ENCODE measurements at places on chromosomes 6 and 20.

GRCh38 chr6:15341311-15342001 is 95.6 kb downstream of the JARID2 start:
- DNase-seq = no peak

DNA sequence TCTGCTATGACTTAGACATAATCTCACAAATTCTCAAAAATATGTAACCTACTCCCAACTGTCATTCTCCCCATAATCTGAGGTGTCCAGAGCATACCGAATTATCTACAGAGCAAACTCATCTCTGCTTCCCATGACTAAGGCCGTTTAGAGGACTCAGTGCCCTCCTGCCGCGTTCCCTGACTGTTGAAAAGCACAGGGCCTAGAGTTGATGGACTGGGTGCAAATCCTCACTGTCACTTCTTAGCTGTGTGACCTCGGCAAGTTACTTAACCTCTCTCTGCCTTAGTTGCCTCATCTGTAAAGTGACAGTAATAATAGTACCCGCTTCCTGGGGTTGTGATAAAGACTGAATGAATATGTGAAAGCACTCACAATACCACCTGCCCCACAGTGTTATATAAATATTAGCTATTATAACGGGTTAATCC is 4.7 kb upstream of the TUBB2A start:
- DNase-seq = no peak

- no peak for DNase-seq
Observed at GRCh38 chr20:3794701-3795420, 1.2 kb upstream of the CDC25B start.

DNA sequence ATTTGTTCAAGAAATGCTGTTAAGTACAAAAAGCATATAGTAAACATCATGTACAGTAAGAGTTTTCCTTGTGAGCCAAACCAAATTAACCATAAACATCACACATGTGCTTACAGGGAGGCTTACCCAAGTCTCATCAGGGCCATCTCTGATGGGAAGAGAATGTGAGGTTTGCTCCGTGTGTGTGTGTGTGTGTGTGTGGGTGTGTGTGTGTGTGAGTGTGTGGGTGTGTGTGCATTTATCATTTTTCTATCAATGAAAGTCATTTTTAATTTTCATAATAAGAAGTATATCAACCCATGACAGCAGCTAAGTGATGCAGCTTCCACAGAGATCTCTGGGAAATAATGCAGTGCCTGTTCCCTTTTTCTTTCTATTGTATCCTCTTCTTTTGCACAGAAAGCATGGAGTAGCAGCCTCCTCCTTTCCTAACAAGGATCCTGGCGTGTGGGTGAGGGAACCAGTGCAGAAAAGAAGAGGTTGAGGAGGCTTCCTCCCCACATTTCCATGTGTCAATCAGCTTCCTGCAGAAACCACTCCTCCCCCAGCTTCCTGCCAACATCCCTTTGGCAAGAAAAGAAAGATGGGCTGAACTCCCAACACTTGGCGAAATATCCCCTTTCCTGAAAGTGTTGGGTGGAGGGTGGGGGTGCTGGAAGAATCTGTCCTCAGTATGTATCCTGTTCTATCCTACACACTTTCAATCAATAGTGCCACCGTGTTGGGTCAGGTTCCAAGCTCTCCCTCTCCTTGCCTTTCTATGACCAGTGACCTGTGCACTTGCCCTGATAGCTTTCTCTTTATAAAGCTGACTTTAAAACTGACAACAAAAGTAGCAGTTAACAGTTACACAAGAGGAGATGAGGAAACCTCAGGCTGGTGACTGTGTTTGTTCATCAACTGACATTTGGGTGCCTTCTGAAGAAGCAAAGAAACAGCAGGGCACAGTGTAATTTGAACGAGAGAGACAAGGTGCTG is 251.8 kb upstream of the CITED2 start:
- no peak for DNase-seq

GRCh38 chr6:139291813-139292619 is at the start of gene TXLNB:
Gene TXLNB (minus strand): TSS chr6:139291998. CDS start chr6:139288899, 3,099 bp downstream.
- peak; percentile 48 for DNase-seq

DNA sequence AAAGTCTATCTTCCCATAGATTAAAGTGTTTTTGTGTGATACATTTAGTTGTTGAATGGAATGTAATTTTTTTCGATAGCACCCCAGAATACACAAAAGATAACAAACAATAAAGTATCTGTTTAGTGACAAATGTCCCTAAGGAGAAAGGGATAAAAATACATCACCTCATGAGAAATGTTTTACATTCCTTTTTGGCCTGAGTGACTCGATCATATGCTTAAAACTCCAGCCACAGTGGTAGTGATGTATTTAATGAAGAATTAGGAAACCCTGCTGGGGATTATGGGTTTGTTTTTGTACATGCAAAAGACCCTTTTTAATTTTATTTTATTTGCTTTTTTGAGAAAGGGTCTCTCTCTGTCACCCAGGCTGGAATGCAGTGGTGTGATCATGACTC is 4.3 kb upstream of the SGK1 start:
- no peak for DNase-seq

GRCh38 chr6:15957655-15958169 is 171.2 kb upstream of the MYLIP start:
- DNase-seq = no peak

DNA sequence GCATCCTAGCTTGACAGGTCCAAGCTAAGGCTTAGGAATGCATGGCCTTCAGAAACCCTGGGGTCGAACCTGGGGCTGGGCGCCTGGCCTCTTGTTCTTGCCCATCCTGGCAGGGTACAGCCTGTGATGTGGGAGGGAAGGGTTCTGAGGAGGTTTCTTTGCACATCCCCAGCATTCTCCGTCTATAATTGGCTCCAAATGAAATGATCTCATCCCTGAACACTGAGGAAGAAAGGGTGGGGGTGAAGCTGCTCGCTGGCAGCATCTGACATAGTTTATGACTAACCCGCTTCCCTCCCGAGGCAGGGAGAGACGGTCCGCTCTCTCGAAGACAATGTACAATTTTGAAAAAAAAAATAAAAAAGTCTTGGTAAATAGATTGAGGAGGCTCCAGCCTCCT is 67.1 kb upstream of the ZNFX1 start:
- peak; percentile 23 for DNase-seq

- no peak for DNase-seq
Observed at GRCh38 chr6:158042245-158042798, 60.7 kb downstream of the SYNJ2 start.

GRCh38 chr6:93021235-93021915 is 398.0 kb downstream of the EPHA7 start:
- no peak for DNase-seq

DNA sequence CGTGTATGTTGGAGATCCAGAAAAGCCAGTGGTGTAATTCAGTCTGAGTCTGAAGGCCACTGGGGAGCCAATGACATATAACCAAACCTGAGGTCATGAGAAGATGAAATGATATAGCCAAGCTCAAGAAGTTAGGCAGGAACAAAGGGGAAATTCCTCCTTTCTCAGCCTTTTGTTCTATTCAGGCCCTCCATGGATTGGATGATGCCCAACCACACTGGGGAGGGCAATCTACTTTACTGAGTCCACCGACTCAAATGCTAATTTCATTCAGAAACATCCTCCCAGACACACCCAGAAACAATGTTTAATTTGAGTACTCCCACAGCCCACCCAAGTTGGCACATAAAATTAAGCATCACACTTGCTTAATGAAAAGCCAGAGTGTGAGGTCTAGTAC is 183.6 kb downstream of the GJA1 start:
- no peak for DNase-seq

DNA sequence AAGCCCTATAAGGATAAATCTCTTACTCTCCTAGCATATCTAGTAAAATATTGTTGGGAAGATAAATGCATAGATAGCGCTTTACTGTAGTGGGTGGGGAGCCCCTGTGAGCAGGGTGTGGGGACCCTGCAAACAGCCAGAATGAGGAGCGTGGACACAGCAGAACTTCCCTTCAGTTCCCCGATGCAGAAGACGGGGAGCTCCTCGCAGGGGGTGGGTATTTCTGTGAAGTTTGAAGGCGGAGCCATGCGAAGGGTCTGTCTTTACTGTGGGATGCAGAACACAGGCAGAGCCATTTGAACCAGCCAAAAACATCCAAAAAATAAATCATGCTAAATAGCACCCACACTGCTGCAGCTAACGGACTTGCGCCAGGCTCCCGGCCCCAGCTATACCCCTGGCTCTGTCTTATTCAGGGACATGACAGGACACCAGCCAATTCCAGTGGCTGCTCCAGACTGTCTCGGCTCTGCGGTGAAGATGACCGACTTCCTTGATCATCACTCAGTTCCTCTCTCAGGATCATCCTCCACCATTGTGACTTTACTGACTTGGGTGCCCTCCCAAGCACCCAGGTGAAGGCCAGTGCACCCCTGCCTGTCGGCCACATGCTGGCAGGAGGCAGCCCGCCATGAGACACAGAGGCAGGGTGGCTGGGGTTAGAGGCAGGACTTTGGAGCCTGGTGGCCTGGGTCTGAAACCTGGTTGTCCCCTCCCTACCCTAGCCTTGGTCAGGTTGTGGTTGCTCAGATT is 134.5 kb downstream of the SMOC2 start:
- DNase-seq = no peak
